ENCODE measurements at places on chromosomes 16 and 17.
A peak's percentile ranks its signal among the peaks of the same experiment; 100 is the strongest.

- no peak for DNase-seq
Observed at GRCh38 chr17:6636105-6636504, 4.4 kb downstream of the KIAA0753 start.

DNA sequence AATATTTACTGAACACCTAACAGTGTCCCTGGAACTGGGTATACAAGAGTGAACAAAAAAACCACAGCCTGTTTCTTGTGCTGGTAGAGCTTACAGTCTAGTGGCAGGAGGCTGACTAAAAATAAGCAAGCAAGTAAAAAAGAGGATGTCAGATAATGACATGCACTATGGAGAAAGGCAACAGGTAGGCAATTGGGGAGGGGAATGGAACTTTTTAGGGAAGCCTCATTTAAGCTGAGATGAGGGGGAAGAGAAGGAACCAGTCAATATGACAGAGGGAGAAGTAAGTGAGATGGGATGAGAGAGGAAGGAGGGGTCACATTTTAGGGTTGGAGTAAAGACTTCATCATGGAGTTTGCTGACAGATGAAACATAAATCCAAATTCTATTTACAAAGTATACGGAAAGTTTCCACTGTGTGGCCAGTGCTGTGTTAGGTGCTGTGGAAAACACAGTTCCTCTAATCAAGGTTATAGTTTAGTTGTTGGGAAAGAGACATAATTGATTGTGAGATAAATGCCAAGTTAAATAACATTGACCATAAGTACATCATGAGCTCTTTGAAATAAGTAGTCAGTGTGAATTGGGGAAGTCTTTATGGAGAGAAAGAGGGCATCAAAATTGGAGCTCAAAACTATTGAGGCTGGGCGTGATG lies 251.4 kb downstream of the FTO start:
- no peak for DNase-seq

DNA sequence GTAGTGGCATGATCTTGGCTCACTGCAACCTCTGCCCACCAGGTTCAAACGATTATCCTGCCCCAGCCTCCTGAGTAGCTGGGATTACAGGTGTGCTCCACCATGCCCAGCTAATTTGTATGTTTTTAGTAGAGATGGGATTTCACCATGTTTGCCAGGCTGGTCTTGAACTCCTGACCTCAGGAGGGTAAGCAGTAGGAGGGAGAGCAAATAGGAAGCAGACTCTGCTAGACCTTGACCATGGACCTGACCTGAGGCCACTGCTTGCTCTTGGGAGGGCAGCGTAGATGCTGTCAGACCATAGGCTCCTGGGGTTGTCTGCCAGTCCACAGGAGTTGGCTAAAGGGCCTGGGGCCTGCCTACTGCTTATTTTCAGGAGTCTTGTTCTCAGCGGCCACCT lies 28.6 kb downstream of the AKAP1 start:
- no peak for DNase-seq

DNA sequence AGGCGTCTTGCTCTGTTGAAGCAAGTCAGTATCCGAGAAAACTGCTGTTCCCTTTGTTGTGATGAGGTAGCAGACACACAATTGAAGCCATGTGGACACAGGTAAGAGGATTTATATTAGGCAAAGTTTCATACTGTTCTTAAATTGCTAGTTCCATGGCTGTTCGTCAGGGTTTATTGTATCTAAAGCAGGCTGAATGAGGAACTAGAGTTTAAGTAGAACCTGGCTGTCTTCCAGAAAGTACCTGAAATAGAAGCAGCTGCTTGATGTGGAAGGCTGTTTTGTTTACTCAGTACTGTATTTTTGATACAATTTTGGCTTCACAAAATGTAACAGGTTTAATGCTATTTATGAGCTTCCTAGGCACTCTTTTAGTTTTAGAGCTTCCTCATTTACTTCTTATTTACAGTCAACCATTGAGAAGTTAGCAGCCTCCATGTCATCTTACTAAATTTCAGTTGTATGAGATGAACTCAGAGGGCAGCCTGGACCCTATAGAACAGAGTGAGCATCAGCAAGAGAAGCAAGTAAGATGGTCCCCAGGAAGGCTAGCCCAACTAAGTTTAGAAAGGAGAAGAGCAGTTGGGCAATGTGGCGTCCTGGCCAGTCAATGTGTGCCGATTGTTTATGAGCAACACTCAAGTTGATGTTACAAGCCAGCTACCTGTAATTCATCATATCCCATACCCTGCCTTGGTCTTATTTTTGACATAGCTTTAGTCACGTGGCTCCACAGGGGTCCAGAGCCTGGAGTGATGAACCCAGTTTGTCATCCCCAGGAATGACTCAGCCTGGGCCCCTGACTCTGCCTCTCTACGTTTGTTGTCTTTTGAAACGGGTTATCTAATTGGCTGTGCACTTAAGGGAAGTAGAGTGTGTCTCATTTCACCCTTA lies 9.7 kb upstream of the ARL2BP start:
- no peak for DNase-seq

GRCh38 chr17:76281573-76282371 lies 16.6 kb downstream of the UBALD2 start:
- DNase-seq = no peak

DNA sequence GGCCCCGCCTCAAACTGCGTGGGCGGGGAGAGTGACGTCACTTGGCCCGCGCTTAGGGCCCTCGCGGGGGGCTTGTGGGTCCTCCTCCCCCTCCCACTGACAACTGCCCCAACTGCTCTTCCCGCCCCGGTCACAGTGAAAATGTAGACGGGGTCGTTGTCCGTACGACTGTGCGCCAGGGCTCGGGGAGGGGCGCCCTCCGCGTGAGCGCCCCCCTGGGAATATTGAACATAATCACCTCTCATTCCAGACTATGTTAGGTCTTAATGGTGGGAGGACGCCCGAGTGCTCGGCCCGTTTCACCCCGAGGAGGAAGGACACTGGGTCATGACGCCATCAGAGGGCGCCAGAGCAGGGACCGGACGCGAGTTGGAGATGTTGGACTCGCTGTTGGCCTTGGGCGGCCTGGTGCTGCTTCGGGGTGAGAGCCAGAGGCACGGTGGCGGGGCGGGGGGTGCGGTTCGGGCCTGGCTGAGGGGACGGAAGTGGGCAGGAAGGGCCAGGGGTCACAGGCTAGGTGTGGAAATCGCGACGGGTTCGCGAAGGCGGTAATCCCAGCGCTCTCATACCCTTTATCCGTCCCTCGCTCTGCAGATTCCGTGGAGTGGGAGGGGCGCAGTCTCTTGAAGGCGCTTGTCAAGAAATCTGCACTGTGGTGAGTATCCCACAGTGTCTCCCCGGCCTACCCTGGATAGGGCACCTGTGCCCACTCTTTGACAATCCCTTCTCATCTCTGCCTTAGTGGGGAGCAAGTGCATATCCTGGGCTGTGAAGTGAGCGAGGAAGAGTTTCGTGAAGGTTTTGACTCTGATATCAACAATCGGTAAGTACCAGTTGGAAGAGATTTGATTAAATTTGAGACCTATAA lies at the start of gene ELP5:
ELP5 (plus strand) TSS at position 40 of the 868 bp plus-strand sequence; CDS start at position 376, 336 bp downstream.
- peak; percentile 92 for DNase-seq

DNA sequence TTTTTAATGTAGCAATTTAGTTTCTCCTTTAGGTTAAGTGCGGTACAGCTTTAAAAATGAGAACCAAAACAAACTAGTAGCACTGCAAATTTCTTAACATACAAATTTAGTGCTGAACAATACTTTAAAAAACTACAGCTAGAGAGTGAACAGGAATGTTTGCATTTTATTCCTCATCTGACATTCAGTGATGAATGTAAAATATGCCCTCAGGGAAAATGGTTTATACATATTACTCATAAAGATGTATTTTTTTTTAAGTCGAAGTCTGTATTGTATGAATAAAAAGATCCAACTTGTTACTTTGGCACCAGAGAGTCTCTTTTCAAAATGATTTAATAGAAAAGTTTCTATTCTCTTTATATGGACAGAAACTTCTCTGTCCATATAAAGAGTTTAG lies 96.8 kb downstream of the BRIP1 start:
- no peak for DNase-seq

DNA sequence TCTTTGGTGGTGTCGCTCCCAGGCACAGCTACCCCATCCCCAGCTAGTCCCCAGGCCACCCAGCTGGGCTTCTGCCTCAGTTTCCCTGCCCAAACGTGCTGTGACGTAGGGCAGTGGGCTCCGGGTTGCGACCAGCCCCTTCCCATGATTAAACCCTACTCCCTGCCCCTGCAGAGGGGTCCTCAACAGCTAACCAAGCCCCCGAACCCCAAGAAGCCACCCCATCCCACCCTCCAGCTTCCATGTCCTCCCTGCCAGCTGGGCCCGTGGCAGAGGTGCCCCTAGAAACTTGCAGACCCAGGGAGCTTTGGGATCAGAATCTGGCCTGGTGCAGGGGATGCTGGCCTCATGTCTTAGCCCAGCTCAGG lies 879 bp upstream of the NTN3 start:
- DNase-seq = no peak

DNA sequence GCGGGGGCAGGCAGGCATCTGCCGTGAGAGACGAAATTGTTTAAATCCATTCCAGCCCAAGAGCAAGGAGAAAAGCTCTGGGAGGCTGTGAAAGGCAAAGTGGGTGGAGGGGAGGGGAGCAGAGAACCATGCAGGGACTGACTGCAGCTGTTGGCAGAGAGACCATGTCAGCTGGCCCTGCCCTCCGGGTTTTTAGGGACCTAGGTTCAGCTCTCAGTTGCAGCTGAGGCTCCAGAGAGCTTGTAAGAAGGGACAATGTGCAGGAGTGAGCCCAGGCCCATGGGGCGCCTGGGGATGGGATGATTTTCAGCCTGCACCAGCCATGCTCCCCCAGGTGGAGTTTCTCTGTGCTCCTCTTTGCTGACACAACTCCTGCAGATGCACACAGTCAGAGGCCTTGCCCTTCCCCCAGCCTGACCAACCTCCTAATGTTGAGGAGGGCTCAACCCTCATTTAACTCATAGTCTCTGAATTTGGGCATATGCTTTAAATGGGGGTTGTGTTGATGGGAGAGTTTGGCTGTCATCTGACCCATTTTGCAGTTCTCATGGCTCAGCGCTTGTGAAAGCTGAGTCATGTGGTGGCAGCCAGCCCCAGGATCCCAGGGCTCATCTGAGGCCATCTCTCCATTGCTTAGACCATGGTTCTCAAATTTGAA lies 70.9 kb downstream of the PLXDC1 start:
- no peak for DNase-seq

DNA sequence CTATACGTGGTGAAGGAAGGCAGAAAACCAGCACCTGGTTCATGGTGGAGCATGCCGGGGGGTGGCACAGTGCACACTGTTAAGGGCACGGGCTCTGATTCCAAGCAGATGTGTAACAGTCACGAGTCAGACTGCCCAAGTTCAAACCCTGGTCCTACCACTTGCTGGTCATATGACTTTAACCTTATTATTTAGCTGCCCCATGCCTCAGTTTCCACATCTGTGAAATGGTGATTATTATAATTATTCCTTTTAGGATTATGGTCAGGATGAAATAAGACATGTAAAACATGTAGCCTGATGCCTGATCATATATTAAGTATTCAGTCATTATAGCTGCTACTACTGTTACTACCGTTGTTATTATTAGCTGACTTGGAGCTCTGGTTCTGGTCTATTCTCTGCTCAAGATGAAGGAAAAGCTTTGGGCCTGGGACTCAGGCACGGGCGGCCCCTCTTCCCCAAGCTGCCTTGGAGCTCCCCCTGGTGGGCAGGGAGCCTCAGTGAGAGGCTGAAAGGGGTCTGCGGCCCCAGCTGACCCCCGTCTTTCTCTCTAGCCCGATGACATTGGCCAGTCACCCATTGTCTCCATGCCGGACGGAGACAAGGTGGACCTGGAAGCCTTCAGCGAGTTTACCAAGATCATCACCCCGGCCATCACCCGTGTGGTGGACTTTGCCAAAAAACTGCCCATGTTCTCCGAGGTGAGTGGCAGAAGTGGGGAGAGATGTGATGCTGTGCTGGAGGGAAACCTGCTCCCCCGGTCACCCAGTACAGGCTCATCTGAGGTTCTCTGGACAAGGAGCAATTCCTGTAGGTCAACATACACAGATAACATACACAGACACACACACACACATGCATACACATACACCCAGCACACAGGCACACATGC lies 14.0 kb downstream of the NR1D1 start:
- DNase-seq = no peak

DNA sequence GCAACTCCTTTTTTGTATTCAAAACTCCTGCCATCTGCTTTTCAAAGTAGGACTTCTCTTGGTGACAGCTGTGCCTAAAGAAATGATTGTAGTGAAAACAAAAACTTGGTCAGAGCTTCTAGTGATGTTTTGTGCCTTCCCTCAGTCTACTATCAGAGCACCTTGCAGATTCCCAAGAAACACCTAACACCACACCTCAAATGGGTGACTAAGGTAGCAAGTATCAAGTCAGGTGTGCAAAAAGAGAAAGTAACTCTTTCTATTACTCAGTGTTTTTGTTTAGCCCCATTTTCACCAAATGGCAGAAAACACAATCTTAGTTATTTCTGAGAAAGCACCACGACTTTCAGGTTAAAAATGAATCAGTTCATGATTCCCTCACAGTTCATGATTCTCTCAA lies 2.0 kb upstream of the PMFBP1 start:
- no peak for DNase-seq

DNA sequence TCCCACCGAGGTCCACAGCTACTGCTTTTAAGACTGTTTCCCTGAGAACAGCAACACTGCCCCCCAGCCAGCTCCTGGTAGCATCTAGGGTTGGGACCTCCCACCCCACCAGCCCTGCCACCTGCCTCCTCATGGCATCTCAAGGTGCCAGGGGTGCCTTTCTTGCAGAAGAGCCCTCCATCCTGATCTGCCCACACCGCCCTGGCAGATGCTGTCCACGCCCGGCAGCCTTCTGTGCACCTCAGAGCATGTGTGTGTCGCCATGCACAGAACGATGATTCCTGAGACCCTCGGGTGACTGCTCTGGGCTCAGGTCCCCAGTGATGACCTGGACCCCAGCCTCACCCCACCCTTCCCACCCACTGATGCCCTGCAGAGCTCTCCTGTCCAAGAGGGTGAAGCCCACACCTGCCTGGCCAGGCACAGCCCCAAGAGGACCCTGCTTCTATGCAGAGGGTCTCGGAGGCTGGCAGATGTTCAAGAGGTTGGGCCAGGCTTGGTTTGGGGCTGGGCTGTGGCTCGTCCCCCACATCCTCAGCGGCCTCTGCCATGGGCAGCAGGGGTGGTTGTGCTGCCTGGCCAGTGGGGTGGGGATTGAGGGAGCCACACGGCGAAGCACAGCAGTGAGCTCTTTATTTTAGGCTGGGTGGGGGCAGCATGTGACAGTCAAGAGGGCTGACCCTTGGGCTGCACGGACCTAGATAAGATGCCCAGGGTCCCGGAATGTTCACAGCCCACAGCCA lies 5.2 kb upstream of the SPATA2L start:
- DNase-seq = no peak

GRCh38 chr17:8922928-8923327 lies 42.6 kb downstream of the PIK3R5 start:
- DNase-seq = no peak

All from omental fat pad (tissue), 4 donors.